ENCODE measurements at places on chromosomes 1 and 21.

DNA sequence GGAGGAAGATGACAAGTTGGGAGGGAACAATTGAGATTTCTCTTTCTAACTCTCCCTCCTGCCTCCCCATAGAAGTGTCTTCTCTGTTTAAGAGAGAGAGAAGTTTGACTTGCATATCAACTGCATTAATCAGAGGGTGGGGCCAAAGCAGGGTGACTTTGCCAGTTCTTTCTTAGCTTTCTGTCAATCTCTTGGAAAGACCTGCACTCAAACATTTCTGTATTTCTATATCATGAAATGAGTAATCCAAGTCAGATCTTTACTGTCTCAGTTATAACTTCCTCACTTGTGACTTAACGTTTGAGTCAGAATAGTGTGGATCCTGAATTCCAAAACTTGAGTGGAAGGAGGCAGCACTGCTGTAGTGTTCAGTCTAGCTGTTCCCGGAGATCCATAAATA lies 180.8 kb upstream of the KCNK2 start:
- DNase-seq, result no peak

GRCh38 chr1:184827600-184828368 lies 73.1 kb upstream of the EDEM3 start:
- no peak for DNase-seq

DNA sequence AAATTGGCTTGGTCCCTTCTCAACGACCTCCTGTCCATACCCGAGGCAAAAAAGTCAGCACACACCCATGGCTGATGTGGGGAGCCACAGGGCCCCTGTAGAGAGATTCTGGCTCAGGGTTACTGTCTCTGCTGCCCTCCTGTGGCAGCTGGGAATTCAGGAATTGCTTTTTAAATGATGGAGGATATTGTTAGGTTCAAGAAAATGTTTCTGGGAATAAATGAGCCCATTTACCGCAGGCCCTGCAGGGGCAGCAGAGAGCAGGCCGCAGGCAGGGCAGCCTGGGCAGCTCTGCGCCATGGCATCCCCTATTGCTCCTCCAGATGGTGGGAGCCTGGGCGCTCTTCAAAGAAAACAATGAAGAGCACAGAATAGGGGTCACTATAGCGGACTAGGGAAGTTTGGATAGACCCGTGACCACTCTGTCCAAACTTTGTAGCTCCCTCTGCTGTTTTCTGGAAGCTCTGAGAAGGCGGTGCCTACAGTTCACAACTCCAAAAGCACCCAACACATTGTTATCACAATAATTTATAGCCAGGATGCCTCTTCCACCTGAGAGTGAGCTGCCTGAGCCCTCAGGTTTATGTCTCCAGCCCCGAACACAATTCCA lies 201.1 kb downstream of the BACH1 start:
- DNase-seq, result peak; percentile 10

DNA sequence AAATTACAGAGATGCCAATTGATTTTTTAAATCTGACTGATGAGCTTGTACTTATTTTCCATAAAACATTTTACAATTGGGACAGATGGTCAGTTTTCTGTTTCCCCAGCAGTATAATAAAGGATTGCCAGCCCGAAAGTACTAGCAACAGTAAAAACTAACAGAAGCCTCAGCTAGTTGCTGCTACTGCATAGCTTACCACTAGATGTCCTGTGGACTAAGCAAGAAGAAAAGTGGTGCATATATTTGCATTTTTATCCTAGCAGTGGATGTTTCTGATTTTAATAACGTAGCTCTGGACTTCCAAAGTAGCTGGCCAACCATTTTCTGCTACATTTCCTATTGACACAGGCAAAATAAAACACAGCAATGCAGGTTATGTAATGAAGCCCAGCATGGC lies 241.5 kb downstream of the BARHL2 start:
- DNase-seq, result no peak

DNA sequence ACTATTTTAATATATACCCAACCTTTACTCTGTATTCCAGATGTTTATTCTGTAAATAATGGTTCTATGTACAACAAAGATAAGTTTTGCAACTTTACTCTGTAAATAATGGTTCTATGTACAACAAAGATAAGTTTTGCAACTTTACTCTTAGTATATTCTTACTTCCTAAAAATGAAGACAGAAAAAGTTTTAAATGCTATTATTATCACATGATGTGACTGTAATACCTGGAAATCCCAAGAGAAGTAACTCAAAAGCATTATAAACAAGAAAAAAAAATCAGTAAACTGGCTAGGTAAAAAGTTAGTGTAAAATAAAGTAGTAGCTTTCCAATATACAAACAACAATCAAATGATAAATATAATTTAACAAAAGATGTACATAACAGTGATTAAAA lies 18.5 kb upstream of the EXO1 start:
- no peak for DNase-seq

DNA sequence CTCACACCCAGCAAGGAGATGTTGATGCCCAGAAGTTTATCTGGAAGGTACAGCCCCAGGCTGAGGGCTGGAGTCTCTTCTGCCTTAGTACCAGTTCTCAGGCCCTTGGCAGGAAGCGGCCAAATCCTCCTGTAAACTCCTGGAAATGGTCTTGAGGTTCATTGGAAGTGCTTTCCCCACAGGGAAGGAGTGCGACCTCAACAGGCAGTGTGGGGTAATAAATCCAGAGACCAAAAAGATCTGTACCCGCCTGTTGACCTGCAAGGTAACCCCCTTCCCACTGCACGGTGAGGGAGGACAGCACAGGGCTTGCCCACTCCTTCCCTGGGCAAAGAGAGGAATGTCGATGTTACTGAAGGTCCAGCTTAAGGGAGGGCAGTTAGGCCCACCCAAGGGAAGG lies 4.5 kb downstream of the ATXN7L2 start:
- no peak for DNase-seq
